ENCODE measurements at places on chromosomes 4 and X.

DNA sequence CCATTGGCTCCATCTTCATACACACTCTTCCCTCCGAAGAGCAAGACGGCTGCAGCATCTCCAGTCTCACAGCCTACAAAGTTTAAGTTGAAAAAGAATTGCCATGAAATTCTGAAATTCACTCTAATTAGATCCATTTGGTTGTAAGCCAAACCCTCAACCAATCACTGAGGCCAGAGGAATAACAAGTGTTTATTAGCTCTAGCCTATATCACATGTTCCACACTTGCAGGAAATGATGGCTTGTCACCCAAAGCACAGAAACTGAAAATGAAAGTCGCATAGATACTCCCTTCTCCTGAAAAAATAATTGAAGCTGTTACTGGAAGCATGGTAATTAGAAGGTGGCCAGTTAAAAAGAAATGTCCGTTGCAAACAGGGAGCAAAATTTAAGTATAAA lies 1071.8 kb downstream of the CCSER1 start:
- no peak for DNase-seq

GRCh38 chr4:122172266-122172665 lies 20.1 kb downstream of the BLTP1 start:
- DNase-seq: no peak

- no peak for DNase-seq
Measured at GRCh38 chrX:1593286-1594271, 2.2 kb downstream of the AKAP17A start.

GRCh38 chrX:19682712-19683331 lies 167.5 kb upstream of the MAP3K15 start:
- DNase-seq: peak; percentile 86

GRCh38 chrX:53429755-53430154 lies 4.4 kb downstream of the HSD17B10 start:
- DNase-seq: no peak

DNA sequence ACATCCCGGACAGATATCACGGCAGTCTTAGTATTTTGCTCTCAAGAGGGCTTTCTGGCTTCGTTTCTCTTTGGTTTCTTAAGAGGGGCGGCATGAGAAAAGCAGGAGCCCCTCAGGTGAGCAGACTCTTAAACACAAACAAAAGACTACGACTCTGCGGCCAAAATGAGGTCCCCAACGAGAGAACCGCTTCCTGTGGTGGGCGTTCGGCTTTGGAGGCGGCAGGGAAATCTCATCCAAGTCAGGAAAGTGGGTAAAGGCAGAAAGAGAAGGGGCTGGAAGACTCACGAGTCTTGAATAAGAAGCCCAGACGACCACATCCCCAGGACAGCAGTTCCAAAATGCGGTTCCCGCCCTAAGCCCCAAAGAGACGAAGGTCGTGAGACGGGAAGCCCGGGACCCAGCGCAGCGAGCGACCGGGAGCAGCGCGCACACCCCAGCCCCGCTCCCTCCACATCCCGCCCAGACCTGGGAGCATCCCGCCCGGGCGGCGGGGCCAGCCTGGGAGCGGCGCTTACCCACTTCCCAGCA lies 409 bp downstream of the UGDH start:
- no peak for DNase-seq

DNA sequence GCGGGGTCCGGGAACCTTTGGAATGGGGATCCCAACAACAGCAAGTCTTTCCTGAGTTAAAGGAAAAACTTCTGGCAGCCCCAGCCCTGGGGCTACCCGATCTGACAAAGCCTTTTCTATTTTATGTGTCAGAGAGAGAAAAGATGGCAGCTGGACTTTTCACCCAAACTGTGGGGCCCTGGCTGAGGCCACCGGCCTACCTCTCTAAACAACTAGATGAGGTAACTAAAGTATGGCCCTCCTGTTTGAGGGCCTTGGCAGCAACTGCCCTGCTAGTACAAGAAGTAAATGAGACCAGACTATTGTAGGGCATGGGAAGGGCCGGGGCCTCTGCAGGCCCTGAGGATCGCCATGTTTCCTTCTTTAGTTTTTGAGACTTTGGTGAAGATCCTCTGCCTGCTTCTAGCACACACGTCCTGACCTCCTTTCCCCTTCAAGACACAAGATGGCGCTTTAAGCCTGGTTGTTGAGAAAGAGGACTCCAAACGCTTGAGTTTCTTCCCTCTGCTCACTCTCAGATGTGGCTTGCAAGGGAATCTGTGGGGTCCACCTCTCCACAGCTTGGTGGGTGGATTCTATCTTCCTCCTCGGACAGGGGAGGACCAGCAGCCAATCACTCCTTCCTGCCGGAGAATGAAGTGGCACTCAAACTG lies 18.5 kb upstream of the DRD5 start:
- DNase-seq: peak; percentile 36

Measured in ELR (cell line).